ENCODE measurements at places on chromosomes 1 and 21. TPM values are rescaled to one million over a fixed set of nuclear protein-coding genes. Genes with fewer than 3 reads are reported as not detected.

Gene RNF220
- total RNA-seq, result 64.2 TPM

Gene RIIAD1
- not detected for total RNA-seq

Gene DENND2C
- 0.40 TPM for total RNA-seq

Gene GNG4
- 15.7 TPM for total RNA-seq

Gene SLFNL1
- not detected for total RNA-seq

Gene LCE1A
- total RNA-seq, result not detected

Gene DAB1
- total RNA-seq, result not detected

Gene FCMR
- total RNA-seq, result 5.1 TPM

Gene FMN2
- 4.0 TPM for total RNA-seq

Gene PCP4
- total RNA-seq, result not detected

Gene A3GALT2
- total RNA-seq, result not detected

Gene IRF6
- 0.15 TPM for total RNA-seq

Gene BEND5
- total RNA-seq, result not detected

Gene AMY1B
- total RNA-seq, result not detected

Gene ISG15
- 22.7 TPM for total RNA-seq

Gene CHI3L2
- 0.49 TPM for total RNA-seq

Gene ZNF496
- 18.6 TPM for total RNA-seq

Gene GJA4
- total RNA-seq, result not detected

Gene FABP3
- total RNA-seq, result not detected

Gene HNRNPCL1
- not detected for total RNA-seq

Gene ATP1A4
- not detected for total RNA-seq

Gene SOX13
- total RNA-seq, result 20.9 TPM

Gene AUNIP
- total RNA-seq, result 8.5 TPM

Gene PCBP3
- 1.2 TPM for total RNA-seq

Gene LDLRAD1
- not detected for total RNA-seq

Gene RHD
- not detected for total RNA-seq

Gene KRTAP21-3
- total RNA-seq, result not detected
